ENCODE measurements at places on chromosomes 1 and 21.

- no peak for DNase-seq
These were observed 81.0 kb upstream of the KCNK2 start for GRCh38 chr1:215001419-215002021.

DNA sequence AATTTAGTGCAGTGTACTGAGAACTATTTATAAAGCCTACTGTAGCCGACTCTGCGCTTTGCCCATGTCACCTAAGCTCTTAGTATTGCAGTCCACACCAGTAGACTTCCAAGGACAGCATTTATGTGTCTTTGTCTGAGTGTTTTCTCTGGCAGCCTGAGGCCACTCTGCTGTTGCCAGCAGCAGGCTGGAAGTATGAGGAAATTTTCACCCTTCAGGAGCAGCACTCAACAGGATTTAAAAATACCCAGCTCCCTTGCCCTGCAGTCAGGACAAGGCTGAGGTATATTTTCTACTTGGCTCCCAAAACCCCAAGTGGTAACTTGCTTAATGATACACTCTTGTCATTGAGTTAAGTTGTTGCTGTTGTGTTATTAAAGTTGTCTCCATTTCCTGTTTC lies 230.1 kb downstream of the SRGAP2C start:
- no peak for DNase-seq

DNA sequence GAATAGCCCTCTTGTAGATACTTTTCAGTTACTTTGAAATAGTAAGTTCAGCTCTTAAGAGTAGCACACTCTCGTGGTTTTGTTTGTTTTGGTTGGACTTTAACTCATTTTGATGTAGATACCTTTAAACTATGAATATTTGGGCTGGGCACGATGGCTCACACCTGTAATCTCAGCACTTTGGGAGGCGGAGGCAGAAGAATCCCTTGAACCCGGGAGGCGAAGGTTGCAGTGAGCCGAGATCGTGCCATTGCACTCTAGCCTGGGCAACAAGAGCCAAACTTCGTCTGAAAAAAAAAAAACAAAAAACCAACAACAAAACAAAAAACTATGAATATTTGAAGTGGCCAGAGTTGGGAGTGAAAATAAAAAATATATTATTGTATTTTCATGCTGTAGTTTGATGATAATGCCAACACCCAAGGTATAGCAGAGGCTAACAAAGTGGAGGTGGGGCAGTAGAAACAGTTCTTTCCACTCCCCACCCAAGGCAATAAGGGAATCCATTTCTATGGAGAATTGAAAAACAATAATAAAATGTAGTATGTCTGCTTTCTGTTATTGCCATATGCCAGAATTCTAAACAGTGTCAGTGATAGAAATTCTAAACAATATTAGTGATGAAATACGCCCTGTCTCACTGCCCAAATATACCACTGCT lies 1.7 kb downstream of the ZNF326 start:
- DNase-seq: no peak

DNA sequence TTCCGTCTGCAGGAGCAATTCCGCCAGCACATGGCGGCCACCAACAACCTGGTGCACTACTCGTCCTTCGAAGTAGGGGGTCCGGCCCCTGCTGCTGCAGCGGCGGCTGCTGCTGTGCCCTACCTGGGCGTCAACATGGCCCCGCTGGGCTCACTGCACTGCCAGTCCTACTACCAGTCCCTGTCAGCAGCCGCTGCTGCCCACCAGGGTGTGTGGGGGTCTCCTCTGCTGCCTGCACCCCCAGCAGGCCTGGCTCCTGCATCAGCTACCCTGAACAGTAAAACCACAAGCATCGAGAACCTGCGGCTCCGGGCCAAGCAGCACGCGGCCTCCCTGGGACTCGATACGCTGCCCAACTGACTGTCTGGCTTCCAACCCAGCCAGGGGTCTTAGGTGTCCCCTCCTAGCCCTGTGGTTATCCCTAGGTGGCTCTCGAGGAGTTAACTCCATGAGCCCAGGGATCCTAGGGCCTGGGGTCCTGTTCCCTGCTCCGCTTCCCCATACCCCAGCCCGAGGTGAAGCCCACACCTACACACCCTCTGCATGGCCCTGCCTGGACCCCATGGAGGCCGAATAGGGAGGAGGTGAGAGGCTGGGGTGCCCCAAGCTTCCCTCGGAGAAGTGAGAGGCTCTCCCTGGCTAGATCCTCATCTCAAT lies 22.6 kb downstream of the DMBX1 start:
- DNase-seq: no peak

- no peak for DNase-seq
These were observed 41.2 kb upstream of the PDC start for GRCh38 chr1:186502087-186502486.

- DNase-seq: no peak
These were observed 624 bp downstream of the SLC41A1 start for GRCh38 chr1:205812271-205812877.

GRCh38 chr1:51543858-51544257 lies 24.8 kb upstream of the EPS15 start:
- DNase-seq: no peak

GRCh38 chr1:209527993-209528717 lies 55.4 kb upstream of the CAMK1G start:
- no peak for DNase-seq

DNA sequence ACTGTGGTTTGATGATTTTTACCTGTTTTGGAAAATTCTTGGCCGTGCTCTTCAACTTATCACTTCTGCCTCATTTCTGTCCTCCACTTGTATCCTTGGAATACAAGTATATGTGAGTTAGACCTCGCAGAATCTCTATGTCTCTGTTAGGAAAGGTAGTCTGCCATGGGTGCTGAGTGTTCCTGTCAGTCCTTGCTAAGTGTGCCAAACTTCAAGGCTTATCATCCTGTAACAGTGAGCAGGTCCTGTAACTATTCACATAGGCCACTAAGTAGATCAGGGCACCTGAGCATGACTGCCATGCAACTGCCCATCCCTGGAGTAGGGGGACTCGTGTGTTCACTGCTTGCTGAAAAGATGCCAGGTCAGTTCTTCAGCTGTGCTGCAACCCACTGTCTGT lies 24.2 kb upstream of the BMP8B start:
- no peak for DNase-seq

DNA sequence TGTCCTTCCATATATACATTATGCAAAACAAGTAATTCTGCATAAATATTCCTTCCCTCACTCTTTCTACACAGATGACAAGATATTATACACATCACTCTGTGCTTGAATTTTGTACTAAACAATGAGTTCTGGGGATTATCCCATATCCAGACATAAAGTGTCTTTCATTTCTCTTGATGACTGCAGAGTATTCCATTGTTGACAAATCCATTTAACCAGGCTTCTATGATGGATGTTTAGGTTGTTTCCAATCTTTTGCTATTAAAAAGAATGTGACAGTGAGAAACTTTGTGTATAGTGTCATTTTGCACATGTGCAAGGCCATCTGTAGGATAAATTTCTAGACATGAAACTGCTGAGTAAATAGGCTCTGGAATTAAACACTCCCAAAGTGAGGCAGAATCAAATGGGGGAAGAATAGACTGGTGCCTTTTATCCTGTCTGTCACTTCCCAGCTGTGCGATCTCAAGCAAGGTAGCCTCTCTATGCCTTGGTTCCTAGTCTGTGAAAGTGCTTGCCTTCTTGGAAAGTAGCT lies 29.9 kb upstream of the ATP2B4 start:
- DNase-seq: no peak

- DNase-seq: no peak
These were observed 62.2 kb upstream of the GRIK3 start for GRCh38 chr1:37096523-37096922.

DNA sequence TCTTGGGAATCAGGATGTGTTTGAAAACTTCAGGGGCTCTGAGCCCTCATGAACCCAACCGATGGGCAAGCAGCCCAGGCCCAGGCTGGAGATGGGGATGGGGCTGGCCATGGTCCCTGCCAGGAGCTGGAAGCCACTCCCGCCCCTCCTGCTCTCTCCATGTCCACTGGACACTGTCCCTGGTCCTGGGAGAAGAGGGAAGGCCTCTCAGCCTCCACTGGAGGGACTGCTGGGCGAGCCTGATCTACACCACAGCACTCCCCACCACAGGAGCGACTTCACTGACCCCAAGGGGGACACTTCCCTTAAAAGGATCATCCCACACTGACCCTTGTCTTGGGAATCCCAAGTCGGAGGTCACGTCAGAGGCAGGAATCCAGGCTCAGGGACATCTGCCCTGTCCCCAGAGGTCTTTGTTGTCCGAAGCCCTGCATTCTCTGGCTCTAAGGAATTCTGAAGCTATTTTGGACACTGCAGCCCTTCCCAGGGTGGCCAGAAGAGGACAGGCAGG lies 16.9 kb upstream of the COL18A1 start:
- DNase-seq: no peak

- DNase-seq: no peak
These were observed 122.3 kb downstream of the TLR5 start for GRCh38 chr1:223020770-223021169.

GRCh38 chr1:59541161-59541560 lies 244.3 kb downstream of the FGGY start:
- no peak for DNase-seq

DNA sequence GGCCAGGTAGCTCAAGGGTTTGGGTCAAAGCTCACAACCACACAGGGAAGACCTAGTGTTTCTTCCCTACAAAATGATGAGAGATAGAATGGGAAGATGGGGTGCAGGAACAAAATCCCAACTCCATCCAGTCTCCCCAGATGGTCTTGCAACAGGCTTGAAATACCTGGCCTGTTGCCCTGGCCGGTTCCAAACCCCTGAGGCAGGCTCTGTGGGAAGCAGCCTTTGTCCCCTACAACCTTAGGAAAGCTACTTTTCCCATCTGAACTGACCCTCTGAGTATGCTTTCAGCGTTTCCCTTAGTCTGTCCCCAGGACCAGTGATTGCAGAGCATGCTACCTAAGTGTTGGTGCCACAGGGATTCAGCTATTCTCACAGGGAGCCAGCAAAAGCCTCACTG lies 104.0 kb downstream of the GDAP2 start:
- DNase-seq: no peak

GRCh38 chr1:170204121-170204520 lies 58.4 kb downstream of the NTMT2 start:
- no peak for DNase-seq

DNA sequence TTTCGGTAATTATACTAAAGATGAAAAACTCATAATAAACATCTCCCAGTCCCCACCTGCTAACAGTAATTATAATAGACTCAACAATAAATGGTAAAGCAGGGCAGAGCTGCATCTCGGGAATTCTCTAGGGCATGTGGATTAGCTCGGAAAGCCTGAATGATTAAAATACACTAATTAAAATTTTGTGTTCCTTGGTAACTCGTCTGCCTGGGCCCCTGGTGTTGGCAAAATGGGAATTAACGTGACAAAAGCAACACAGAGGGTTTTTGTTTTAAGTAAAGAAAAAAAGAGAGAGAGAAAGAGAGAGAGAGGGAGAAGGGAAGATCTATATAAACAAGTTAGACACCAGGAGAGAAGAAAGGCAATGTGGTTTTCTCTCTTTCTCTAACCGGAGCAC lies 62.1 kb downstream of the CASZ1 start:
- no peak for DNase-seq

GRCh38 chr1:217313096-217313495 lies 317.8 kb downstream of the GPATCH2 start:
- no peak for DNase-seq

DNA sequence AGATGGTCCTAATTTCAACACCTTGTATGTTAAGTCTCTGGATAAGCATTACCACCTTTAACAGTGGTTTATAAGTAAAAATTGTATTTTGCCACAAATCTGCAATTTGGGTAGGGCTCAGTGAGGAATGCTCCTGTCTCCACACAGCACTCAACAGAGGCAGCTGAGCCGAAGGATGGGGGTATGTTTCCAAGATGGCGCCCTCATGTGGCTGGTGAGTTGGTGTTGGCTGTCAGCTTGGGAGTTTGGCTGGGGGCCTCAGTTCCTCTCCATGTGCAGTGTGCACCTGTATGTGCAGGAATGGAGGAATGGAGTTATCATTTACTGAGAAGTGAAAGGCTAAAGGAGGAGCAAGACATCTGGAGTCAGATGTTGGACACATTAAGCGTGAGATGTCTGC lies 136.8 kb downstream of the GABPA start:
- no peak for DNase-seq

DNA sequence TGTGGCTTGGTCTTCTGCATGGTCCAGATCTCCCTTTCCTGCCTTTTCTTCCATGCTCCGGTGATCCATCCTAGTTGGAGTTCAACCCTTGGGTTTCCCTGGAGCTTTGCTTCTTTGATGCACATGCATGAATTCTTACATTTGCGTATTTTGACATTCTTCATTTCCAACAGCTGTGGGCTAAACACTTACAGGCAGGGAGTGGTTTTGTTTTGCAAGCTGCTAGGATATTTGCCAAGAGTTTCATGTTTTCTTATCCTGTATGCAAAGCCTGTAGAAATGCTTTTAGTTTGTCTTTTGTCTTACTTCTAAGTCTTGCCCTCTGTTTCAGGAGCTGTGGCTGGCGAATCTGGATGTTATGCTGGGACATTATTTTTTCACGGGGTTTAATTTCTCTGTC lies 90.3 kb upstream of the PAXBP1 start:
- no peak for DNase-seq

All from stimulated activated CD8-positive, alpha-beta memory T cell treated with anti-CD3 and anti-CD28 coated beads, Interleukin-2, amount 100 ng/mL, for 1 hour (primary cell).